OCI-M1 (cell line): ENCODE measurements at places on chromosomes 6 and 20.

DNA sequence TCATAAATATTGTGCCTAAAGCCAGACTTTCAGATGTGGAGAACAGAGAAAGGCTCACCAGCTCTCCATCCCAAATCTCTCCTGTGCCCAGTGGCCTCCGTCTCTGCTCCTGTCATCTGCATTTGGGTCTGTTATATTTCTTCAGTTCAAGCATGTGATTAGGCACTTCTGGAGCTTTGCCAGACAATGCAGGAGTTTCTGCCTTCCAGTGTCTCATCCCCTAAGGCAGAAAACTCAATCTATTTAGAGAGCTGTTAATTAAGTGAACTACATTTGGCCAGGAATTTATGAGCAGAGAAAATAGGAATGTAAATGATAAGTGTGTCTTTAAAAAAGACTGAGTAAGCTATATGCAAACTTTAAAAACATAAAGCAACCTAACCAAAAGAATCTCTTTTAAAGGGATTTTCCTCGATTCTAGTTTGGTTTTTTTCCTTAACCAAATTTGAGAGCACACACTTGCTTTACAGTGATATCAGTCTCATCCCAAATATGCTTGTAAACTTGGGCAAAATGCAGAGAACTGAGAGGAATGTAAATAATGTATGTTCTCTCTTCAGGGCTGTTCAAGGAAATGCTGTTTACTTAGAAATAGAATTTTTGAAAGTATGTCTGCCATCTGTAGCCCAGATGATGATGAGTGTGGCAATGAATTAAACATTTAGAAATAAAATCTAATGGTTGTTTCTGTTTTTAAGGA, 113.9 kb downstream of the ELOVL4 start:
- DNase-seq: no peak

GRCh38 chr6:110799189-110799588, 16.1 kb downstream of the CDK19 start:
- DNase-seq: no peak

DNA sequence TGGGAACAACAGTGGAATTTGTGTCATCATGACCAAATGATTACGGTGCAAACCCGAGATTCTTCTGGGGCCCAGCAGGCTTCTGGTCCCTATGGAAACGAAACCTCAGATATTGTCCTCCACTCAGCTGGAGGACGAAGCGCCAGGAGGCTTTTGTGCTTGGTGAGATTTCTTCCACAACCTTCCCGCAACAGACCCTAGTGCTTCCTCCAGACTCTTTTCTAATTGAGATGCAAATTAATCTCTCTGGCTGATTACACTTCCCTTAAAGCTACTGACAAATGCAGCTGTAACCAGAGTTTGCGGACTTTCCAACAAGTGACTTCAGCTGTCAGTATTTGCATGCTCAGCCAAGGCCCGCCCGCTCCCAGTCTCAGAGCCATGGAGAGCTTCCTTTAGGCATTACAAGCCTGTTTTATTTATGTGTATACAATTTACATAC, 96.0 kb downstream of the INSM1 start:
- no peak for DNase-seq

DNA sequence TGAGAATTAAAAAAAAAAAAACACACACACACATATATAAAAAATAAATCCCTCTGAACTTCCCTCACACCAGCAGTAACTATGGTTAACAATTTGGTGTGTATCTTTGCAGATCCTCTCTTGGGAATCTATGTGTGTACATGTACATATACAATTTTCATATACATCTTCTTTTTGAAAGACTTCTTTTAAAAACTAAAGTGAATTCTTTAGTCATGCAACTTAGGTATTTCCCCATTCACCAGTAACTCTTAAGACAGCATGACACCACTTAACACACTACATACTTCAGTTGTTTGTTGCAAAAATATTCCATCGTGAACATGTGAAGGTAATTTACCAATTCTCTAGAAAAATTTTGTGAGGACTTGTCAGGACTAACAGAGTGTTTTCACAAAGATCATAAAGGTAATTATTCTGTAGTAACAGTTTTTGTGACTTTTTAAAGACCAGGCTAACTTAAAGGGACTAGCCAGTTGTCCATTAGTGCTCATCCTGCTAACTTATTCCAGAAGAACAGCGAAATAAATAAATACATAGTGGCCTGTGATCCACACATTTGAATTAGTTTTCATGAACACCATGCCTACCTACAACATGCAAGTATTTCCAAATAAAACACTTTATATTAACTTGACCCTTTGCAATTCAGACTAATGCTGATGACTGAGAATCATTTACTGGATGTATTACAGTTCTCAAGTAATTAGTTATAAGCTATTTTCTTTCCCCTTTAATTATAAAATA, 12.1 kb downstream of the RBM39 start:
- DNase-seq: no peak

DNA sequence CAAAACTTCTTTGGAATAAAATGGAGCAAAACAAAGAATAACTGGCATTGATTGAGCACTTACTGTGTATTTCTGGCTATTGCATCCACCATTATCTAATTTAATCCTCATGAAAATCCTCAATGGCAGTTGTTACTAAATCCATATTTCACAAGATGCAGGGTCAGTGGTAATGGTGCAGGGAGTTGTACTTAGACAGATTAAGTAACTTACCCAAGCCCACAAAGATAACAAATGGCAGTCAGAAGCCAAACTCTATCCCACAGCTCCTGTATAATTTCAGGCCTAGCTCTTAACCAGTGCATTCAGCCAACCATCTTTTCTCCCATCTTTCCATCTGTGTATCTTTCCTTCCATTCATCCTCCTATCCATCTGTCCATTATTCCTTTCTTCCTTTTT, 29.3 kb upstream of the SSTR4 start:
- DNase-seq: peak; percentile 7

GRCh38 chr6:145028144-145028818, 707.0 kb downstream of the EPM2A start:
- peak; percentile 87 for DNase-seq

- DNase-seq: peak; percentile 56
These were observed 432.8 kb downstream of the GJA1 start for GRCh38 chr6:121868206-121868605.

DNA sequence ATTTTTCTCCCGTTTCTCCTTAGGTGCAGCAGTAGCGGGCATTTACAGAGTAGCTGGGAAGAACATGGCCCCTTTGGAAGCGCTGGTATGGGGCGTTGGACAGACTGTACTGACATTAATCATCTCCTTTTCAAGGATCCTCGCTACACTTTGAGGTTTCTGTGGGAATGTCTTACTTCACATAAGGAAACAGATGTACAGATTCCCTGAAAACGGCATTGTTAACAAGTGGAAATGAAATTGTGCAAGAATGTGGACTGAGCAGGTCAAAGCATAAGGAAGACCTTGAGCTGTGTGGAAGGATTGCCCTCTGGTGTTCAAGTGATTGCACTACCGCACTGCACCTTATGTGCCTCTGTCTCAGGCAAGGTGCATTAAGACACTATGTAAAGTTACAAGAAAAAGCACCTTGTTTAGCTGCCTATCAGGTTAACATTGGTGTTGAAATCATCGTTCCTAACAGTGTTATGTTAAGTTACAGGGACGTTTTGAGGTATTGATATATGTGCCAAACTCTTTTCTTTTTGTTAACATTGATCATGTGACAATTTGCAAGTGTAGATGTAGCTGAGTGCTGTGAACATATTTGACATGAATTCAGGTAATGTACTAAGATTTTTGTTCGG, 38.0 kb downstream of the TMEM170B start:
- DNase-seq: peak; percentile 86

GRCh38 chr6:170102038-170102437, 188.8 kb downstream of the DLL1 start:
- DNase-seq: no peak

DNA sequence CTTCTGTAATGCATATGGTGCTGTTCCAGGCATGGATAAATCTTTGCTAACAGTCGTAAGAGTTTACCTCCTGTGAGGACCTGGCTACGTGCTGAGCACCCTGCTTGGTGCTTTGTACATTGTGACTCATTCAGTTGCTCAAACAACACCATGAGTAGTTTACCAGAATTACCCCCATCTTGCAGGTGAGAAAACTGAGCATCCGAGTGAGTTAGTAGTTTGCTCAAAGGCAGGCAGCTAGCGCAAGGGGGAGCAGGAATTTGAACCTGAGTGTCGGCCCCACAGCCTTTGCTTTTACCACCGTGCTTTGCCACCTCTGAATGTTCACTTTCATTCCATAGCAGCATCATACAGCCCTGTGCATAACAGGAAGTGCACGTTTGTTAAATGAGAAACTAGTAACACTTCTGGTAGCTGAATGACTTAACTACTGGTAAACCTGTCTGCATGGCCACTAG, 121.9 kb downstream of the MTHFD1L start:
- DNase-seq: no peak

GRCh38 chr6:14591998-14592397, 474.4 kb downstream of the CD83 start:
- no peak for DNase-seq

DNA sequence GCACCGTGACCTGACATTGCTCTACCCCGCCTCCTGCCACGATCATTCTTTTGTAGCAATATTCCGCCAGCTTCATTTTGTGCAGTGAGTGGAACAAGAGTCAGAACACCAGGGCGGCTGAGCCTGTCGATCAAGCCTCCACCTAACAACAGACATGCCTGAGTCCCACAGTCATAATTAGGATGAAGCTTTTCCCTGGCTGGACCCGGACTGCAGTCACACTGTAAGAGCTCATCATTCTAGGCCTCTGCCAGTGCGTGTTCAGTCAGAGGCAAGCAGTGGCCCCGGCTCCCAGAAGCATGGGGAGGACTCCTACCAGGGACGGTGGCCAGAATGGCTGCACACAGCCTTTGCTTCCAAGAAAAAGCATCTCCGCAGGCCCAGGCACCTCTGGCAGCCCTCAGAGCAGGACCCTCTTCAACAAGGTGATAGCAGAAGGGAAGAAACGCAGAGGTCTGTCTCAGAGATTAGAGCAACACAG, 23.2 kb upstream of the UNC93A start:
- no peak for DNase-seq

GRCh38 chr6:35294308-35294945, 3.2 kb upstream of the DEF6 start:
- DNase-seq: peak; percentile 57

- DNase-seq: peak; percentile 99
These were observed 156.9 kb downstream of the VEGFA start for GRCh38 chr6:43926634-43927531.

- no peak for DNase-seq
These were observed 55.1 kb downstream of the ID4 start for GRCh38 chr6:19892260-19892659.

DNA sequence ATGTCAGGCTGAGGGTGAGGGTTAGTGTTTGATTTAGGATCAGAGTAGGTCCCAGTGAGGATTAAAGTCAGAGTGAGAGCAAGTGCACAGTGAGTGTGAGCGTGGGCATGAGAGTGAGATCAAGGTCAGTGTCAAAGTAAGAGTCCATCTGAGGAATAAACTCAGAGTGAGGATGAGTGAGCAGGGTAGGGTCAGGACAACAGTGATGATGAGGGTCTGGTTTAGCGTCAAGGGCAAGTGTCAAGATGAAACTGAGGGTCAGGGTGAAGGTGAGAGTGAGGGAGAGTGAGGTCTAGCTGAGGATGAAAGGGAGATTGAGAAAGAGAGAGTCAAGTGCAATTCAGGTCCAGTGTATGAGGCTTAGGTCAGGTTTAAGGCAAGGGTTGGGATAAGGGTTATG, 7.7 kb upstream of the ZNF343 start:
- DNase-seq: no peak

- DNase-seq: peak; percentile 33
These were observed 4.6 kb upstream of the REV3L start for GRCh38 chr6:111487661-111488060.

DNA sequence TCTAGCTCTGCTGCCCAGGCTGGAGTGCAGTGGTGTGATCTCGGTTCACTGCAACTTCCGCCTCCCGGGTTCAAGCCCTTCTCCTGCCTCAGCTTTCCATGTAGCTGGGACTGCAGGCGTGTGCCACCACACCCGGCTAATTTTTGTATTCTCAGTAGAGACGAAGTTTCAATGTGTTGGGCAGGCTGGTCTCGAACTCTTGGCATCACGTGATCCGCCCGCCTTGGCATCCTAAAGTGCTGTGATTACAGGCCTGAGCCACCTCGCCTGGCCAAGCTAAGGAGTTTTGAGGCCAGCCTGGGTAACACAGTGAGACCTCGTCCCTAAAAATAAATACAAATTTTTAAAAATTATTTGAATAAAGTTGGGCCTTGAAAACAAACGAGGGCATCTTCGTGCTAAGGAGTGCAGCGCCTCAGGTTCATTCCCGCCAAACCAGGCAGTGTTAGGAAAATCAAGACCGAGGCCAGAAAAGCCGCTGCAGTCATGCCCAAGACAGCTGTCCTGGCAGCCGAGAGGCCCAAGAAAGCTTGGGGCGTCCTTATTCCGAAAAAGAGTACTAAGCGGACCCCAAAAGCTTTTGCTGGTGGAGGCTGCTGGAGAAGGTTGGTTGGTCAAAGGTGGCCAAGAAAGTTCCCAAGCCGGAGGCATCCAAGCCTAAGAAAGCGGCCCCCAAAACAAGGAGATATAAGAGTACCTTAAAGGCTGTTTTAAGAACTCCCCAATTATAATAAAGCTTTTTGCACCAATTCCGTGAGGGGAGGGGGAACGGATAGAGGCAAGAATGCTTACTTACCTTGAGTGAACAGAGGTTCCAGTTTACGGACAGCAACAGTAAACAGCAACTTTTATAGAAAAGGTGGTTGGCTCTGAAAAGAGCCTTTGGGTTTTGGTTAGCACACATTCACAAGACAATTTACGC, 109.0 kb downstream of the HFE start:
- DNase-seq: peak; percentile 83

DNA sequence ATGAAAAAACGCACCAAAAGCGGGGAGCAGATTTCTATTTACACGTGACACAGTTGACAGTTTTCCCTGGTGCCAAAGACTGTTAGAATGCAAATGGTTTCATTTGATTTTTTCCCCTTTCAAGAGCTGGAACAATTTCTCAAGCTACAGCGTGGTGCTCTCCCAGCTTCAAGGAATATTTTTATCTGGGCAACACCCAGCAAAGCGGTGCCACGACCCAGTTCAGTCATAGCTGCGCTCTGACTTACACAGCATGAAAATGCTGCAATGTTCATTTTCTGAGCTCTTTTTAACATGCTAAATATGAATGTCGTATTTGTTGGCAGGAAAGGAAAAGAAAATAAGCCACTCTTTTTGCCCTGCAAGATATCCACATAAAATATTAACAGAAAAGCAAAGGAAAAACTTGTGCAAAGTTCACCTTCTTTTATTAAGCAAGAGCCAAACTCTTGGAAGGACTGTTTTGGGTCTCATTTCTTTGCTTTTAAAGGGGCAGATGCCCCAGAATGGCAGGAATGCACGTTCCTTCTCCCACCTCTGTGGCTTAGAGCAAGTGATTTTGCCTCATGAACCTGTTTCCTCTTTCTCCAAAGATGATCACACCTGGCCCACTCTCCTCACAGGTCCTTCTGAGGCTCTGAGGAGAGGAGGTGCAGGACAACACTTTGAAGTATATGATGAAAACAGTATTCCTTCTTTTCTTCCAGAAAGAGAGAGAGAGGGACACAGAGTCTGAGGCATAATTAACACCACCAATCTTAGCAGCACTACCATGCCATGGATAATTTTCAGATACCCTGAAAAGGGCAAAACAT, 47.0 kb downstream of the TTI1 start:
- DNase-seq: no peak
